GM04503 (cell line): ENCODE measurements at places on chromosomes 4 and X.
A peak's percentile ranks its signal among the peaks of the same experiment; 100 is the strongest.

- no peak for DNase-seq
These were observed 52.6 kb downstream of the RS1 start for GRCh38 chrX:18619288-18619687.

GRCh38 chrX:9462456-9462855, 2.4 kb upstream of the TBL1X start:
- DNase-seq: no peak

DNA sequence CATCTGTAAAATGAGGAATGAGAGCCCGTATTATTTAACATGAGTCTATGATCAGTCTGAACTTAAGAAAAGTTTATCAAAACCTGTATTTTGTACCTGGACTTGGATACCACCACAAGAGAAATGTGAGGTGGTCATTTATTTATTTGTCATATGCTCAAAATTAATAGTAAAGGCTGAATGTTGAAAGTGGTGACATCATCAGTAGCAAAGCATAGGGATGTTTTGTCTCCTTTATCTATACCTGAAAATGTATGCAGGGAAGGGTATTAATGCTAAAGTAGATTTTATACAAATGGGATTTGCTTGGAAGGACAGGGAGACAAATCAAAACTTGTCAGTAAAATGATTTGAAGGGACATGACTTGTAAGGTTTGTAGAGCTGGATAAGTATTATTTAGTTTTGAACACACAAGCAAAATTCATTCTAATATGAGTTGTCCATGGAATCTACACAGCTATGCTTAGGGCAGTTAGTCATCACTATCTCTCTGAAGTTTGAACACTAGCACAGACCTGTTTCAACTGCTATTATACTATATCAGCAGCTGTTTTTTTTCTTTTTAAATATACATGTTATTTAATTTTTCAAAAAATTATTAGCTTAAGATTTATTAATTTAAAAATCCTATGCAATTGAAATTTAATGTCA, 52.4 kb upstream of the GUCY1A1 start:
- no peak for DNase-seq

DNA sequence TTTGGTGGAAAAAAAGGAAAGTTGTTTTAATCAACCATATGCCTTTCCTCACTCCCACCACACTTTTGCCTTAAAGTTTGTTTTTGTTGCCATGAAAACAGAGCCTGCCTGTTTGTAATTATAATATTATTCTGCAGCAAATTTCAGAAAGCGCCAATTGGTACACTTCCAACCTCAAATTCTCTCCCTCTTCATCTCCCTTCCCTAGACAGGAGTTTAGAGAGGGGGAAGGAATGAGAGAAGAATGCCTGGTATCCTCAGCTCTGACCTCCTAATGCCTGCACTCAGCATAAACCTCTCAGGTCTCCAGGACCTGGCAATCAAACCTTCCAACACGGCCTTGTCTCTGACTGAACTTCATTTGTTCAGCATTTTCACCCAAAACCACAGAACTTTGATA, 138.4 kb upstream of the HCCS start:
- DNase-seq: peak; percentile 59

DNA sequence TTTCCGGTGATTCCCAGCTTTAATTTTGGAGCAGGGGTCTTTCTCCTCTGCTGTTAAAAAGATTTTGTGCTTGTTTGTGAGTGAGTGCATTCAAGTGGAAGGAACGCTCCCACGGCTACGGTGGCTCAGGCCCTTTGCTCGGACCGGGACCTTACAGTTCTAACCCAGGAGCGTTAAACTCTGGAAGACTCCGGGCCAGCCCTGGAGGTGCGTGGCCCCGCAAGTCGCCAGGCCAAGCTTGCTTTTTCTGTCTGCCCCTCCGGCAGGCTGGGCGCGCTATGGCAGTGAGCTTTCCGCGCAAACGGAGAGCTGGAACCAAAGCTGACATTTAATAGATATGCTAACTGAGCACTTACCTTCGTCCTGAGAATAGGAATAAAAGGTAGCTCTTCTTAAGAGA, 18.3 kb upstream of the PITX2 start:
- no peak for DNase-seq

DNA sequence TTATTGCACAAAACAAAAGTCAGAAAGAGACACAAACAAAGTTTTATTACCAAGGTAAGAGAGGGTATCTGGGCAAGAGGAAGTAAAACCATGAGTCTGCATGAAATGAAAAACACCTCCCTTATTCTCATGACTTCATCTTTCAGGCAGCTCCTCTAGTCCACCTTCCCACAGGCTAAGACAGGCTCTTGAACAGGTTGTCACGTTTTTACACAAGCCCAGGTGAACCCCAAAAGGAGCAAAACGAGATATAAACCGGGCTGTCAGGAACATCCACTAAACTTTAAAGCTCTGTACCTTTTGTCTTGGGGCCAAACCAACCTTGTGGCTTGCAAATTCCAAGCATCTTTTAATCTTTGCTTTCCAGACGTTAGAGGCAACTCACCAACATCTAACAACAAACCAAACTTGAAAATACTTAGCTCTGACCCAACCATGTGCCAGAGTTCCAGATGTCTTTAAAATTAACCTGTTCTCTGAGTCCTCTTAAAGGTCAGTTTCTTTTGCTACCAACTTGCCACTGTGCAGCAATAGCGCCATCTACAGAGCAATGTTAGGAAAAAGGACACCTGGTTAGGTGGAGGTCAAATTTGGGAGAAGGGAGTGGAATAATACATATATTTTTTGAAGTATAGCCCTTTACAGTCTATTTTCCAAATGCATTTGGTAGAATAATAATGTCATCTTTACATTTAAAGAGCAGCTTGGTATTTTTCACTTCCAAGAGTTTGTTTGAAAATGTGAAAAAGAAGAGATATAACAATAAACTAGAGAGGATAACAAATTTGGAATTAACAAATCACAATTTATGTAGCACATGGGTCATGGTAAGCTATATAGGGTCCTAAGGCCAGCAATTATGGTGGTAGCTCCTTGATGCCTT, 73.1 kb downstream of the QRFPR start:
- peak; percentile 2 for DNase-seq
